ENCODE measurements at places on chromosomes 16 and 17. TPM values are rescaled to one million over a fixed set of nuclear protein-coding genes. Genes with fewer than 3 reads are reported as not detected.
A peak's percentile ranks its signal among the peaks of the same experiment; 100 is the strongest.

Gene RNF166
- total RNA-seq = 16.6 TPM

Gene DPEP2
- total RNA-seq = 0.78 TPM

Gene KRT24
- total RNA-seq = not detected

Gene TMEM88
- 6.0 TPM for total RNA-seq

Gene C1QL1
- total RNA-seq = 2.3 TPM

Gene LUC7L3
- 71.2 TPM for total RNA-seq

Gene MYO15A
- under 0.01 TPM for total RNA-seq

Gene CHST5
- not detected for total RNA-seq

- DNase-seq = no peak
These were observed 1.3 kb downstream of the GJD3 start for GRCh38 chr17:40363111-40363827.

GRCh38 chr17:64685705-64686104 lies 23.6 kb upstream of the SMURF2 start:
- DNase-seq = no peak

DNA sequence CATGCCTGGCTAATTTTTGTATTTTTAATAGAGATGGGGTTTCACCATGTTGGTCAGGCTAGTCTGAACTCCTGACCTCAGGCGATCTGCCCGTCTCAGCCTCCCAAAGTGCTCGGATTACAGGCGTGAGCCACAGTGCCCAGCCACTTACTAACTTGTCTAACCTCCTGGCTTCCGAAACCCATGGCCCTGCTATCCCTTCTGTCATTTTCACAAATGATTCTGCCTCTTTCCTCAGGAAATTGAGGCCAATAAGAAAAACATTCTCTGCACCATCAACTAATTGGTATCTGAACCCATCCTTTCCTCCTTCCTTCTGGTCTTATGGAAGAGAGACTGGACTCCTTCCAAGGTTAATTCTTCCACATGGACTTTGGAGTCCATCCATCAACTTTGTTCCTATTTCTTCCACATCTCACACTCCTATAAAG lies 27.9 kb upstream of the TNRC6A start:
- no peak for DNase-seq

DNA sequence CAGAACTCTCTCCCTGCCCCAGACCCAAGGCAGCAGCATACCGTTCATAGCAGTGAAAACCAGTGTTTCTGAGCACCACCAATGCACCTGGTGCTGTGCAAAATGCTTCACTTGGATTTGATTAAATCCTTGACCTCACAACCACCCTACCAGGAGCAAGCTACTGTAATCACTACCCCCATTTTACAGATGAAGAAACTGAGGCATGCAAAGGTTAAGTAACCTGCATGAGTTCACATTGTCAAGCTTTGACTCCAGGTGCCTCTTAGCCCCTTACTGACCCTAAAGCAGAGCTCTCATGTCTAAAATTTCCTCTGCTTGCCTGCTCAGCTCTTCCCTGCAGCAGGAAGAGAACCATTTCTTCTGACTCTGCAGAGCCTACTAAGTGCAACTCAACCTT lies 34.2 kb upstream of the GOSR2 start:
- DNase-seq = no peak

- peak; percentile 69 for DNase-seq
These were observed 25.7 kb downstream of the CIBAR2 start for GRCh38 chr16:85086347-85087291.

DNA sequence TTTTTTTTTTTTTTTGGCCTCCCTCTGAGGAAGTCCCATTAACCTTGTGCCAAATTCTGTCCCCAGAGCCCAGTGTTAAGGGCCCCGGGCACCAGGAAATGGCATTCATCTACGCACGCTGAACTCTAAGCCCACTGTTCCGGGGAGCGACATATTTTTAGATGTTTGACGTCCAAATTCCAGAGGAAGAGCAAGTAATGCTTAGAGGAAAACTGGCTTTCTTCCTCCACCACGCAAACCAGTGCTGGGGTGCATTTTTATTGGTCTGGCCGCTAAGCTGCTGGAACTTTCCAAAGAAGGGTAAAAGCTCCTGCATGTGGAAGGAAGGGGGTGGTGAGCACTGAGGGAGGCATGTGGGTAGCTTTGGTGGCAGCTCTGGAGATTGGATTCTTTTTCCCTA lies 8.3 kb downstream of the WFDC1 start:
- DNase-seq = no peak

- DNase-seq = no peak
These were observed 48.2 kb downstream of the KCNJ2 start for GRCh38 chr17:70217571-70217970.

GRCh38 chr16:17098685-17099084 lies 372.1 kb downstream of the XYLT1 start:
- DNase-seq = no peak

GRCh38 chr16:57623251-57624043 lies 5.0 kb upstream of the ADGRG1 start:
- DNase-seq = peak; percentile 70

DNA sequence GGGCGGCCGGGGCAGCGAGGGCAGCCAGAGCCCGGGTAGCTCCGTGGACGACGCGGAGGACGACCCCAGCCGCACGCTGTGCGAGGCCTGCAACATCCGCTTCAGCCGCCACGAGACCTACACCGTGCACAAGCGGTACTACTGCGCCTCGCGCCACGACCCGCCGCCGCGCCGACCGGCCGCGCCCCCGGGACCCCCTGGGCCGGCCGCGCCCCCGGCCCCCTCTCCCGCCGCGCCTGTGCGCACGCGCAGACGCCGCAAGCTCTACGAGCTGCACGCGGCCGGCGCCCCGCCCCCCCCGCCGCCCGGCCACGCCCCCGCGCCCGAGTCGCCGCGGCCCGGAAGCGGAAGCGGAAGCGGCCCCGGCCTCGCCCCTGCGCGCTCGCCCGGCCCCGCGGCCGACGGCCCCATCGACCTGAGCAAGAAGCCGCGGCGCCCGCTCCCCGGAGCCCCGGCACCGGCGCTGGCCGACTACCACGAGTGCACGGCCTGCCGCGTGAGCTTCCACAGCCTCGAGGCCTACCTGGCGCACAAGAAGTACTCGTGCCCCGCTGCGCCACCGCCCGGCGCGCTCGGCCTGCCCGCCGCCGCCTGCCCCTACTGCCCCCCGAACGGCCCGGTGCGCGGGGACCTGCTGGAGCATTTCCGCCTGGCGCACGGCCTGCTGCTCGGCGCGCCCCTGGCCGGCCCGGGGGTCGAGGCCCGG lies 36.1 kb upstream of the ZC3H18 start:
- DNase-seq = no peak

GRCh38 chr17:20008242-20009051 lies 712 bp upstream of the SPECC1 start:
- DNase-seq = peak; percentile 30

DNA sequence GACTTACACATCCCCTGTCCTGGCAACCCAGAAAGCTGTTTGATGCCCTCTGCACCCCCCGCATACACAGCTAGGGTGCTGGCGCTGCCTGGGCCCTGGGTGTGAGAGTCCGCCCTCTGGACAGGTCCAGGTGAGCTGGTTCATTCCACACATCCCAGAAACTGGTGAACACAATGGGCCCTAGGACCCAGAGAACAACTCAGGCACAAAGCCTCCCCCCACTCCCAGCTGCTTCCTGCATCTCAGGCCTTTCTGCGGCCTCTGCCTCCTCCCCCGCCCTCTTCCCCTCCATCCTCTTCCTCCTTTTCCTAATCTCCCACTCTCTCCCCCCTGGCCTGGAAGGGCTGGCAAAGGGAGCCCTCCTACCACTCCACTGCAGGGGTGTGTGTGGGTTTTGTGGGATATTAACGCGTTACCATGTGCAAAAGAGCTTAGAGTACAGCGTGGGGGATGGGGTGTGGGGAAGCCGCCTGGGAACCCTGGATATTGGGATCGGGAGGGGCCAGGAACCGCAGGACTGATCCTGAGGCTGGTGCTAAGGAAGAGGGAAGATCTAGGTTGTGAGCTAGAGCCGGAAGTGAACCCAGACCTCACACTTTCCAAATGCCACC lies 1.6 kb upstream of the PPP1R9B start:
- peak; percentile 92 for DNase-seq

- DNase-seq = no peak
These were observed 116.9 kb upstream of the CACNG3 start for GRCh38 chr16:24139282-24139681.

- DNase-seq = peak; percentile 63
These were observed 500 bp downstream of the MAF start for GRCh38 chr16:79599837-79600637.

- no peak for DNase-seq
These were observed 41.0 kb downstream of the USP22 start for GRCh38 chr17:21001813-21002221.

DNA sequence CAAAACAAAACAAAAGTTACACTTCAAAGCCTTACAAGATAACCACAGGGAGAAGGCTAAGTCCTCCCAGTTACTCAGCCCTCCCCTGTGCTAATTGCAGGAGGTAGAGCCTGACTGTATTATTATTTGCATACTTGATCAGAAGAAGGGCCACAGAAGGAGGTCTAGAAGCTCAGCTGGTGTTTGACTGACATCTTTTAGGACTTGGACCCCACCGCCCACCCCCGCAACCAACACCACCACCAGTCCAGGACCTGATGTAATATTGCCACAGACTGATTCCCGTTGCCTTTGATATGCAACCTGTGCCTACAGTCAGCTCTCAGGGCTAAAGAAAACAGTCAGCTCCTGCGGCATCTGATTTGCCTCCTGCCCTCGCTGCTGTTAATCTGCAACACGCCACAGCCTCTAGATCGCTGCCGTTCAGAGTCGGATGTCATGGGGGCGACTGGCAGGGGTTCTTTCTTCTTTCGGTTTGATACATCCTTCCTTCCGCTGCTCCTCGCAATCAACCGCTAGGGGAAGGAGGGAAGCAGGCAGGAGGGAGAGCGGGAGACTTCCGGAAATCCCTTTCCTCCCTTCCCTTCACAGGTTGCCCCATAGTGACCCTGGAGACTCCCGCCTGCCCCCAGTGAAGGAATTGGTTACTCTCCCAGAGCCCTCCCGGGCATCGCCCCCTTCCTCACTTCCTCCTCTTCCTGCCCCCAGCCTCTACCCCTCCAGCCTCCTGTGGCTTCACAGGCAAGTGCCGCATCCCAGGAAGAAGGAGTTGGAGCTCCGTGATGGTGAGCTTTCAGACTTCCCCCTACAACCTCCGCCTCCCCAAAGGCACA lies 90.5 kb upstream of the SOX9 start:
- DNase-seq = peak; percentile 36

- DNase-seq = peak; percentile 91
These were observed 20.6 kb upstream of the SPNS3 start for GRCh38 chr17:4412933-4413831.

DNA sequence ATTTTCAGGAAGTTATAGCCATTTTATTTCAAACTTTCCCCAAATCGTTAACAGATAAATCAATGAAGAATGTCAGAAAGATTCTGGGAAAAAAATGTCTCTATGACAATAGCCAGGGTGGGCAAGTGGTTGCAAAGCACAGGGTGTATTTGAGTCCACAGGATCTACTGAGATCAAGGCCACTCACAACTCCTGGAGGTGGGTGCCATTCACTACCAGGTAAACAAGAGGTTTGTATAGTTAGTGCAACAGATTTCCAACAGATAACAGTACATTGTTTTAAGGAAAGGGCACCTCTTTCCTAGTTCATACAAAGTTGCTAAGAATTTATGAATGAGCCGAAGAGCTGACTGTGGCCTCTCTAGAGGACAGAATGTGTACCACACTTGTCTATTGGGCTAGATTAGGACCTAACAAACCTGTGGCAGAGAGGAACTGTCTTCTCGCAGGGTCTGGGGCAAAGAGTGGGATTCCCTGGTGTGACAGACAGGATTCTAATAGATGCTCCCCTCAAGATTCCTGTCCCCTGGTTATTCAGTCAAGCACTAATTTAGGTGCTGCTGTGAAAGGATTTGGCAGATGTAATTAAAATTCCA lies 52.0 kb upstream of the ZNF629 start:
- DNase-seq = no peak

DNA sequence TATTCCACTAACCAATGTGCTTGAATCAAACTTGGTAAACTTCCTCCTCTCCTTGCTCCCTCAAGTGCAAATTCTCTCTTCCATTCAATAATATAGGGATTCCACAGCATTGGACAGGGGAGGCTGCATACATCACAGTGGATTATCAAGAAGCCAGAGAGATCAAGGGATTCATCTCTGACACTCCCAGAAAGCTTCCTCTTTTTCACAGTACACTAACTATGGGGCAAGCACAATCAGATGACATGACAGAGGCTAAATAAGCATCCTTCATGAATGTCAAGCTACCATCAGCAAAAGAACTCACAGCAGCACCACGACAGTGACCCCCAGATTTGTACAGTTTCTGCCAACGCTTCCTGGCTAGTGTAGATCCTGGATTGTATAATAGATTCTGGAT lies 178.4 kb upstream of the C17orf78 start:
- DNase-seq = no peak

DNA sequence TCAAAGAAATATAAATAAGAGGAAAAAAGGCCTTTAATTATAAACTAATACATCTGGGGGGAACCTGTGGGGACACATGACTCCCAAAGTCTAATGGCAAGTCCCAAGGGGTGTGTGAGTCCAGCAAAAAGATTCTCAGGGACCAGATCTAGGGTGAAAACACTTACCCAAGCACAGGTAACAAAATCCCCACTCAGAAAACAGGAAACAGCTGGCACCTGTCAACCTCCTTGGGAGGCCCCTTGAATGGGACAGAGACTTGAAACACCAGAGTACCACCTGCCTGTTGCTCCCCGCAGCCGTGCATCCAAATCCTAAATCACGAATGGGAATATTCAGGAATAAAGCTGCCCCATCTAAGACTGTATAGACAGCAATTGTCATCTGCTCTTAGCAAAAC lies 461.2 kb upstream of the CDH5 start:
- no peak for DNase-seq

DNA sequence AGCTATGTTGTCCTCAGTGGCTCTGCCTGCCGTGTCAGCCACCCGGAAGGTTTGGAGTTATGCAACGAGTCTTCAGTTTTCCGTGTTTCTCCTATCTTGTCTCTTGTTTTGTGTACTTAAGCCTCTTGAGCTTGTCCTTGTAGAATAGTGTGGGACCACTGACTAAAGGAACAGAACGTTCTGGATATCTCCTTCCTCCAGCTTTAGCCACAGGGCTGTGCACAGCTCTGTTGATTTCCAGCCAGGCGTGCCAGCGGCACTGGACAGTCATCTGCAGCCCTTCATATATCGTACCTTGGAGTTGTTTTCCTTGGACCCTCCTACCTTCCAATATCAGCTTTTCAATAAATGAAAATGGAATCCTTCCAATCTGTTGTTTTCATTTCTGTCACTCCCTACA lies 39.8 kb downstream of the TMEM11 start:
- no peak for DNase-seq

All from body of pancreas (tissue), 4 donors.